Spleen (tissue), 13 donors: ENCODE measurements at places on chromosomes 1 and 21. TPM values are rescaled to one million over a fixed set of nuclear protein-coding genes. Genes with fewer than 3 reads are reported as not detected.

DNA sequence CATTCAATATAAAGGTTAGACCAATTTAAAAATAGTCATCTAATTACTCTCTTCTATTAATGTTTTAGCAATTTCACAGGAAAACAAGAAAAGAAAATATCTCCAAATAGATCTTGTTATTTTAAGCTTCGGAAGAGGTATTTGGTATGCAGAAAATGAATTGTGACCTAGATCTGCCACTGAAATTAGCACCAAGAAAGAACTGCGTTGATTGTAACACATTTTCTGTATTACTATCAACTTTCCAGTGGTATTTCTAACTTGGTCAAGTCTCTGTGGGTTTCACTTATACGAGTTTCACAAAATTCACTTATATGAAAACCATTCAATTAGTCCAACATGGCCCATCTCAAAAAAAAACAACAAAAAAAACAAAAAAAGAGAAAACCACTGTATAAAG, 11.8 kb downstream of the RSBN1 start:
- H3K27ac ChIP-seq, result no peak overlapping the region
- no peak for DNase-seq
- no peaks in the 10 kb centered on the region for H3K27me3 ChIP-seq
- H3K4me3 ChIP-seq, result no peak overlapping the region

DNA sequence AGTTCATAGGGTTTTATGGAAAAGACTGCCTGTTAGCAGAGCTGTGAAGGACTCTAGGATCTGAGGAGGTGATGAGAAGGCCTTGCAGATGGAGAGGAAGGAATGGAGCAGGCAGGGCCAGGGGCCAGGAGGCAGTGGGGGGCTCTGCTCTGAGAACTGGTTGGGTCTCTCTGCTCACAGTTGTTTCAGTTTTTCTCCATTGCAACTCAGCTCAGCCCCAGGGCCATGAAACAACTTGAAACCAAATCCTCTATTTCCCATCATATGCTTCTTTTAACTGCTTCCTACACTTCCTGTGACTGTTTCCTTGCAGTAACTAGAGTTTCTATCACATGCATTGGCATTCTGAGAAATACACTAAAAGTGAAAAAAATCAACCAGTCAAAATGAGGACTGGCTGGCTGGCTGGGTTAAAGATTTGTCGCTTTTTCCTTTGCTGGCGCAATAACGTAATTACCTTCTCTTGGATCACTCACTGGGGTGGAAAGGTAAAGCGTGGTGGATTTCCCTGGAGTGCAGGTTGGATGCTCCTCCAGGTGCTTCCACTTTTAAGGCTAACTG, 172.0 kb downstream of the CDC7 start:
- DNase-seq, result no peak
- no peaks in the 10 kb centered on the region for H3K4me1 ChIP-seq
- no peak overlapping the region for H3K4me3 ChIP-seq
- no peaks in the 10 kb centered on the region for H3K36me3 ChIP-seq
- no peaks in the 10 kb centered on the region for H3K27me3 ChIP-seq
- H3K27ac ChIP-seq, result no peak overlapping the region

DNA sequence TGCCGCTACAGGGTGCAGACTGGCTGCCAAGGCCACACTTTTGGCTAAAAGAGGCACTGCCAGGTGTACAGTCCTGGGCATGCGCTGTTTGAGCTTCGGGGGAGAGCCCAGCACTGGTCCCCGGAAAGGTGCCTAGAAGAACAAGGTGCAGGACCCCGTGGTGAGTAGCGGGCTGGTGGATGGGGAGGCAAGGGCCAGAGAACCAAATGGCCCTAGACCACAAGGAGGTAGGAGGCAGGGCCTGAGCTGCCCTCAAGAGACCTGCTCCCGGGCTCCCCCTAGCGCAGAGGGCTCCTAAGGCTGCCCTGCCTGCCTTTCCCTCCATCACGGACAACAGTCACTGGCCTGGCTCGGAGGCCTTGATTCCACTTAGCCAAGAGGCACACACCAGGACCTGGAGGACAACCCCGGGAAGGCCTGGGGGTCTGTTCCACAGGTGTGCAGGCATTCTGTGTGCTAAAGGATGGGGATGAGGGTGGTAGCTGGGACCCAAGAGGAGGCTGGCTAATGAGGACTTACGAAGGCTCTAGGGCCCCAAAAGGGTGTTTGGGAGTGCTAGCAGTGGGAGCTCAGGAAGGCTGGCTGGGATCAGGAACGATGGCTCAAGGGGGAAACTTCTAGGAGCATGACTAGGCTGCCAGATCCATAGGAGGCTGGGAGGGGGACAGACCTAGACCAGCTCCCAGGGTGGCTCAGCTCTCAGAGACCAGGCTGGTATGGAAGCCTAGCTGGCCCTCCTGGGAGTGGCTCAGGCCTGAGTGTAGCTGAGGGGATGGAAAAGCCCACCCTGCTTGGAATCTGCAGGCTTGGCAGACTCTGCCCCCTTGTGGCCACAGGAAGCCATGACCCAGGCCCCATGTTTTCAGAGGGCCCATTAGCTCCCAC, 742 bp downstream of the ARTN start:
- H3K27ac ChIP-seq, result no peak overlapping the region
- peak; percentile 87 for DNase-seq
- no peak overlapping the region for H3K4me3 ChIP-seq
- H3K4me1 ChIP-seq, result peaks cover 7% of the 10 kb centered on the region

DNA sequence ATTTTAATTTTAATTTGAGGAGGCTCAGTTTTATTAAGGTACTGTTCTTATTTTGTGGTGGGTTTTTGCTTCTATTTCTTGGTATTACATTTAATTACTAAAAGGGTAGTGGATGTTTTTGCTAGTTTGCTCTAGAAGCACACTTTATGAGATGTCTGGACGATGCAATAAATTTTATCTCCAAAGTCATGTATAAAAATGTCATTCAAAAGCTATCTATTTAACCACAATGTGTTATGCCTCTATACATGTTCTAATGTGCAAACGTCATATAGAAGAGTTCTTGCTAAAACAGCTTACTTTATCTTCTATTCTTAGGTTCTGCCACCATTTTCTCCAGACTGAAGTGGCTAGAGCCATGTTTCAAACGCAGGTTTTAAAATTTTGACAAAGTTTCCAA, 12.9 kb upstream of the MPC2 start:
- H3K36me3 ChIP-seq, result peaks cover 22% of the 10 kb centered on the region
- no peak overlapping the region for H3K27ac ChIP-seq
- H3K27me3 ChIP-seq, result no peaks in the 10 kb centered on the region
- no peak overlapping the region for H3K4me3 ChIP-seq

- no peak overlapping the region for H3K4me3 ChIP-seq
- peaks cover 16% of the 10 kb centered on the region for H3K36me3 ChIP-seq
- no peak for DNase-seq
- no peak overlapping the region for H3K27ac ChIP-seq
- no peaks in the 10 kb centered on the region for H3K4me1 ChIP-seq
Observed at GRCh38 chr1:228228601-228229074, 20.8 kb downstream of the OBSCN start.

DNA sequence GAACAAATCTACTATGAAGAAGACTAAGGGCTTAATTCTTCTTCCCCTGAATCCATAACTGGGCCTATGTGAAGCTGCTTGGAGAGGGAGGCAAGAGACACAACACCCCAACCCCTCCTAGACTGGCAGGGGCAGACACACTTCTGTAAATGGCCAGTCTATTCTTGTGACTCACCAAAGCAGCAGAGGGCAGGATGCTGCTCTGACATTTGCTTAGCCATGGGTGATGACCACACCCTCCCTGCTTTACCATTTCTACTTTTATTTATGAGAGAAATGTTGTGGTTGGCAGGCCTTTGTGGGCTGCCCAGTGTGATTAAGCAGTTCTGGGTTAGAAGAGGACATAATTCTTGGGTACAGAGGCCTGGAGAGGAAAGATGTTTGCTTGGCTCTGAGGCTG, 189.8 kb upstream of the DPYD start:
- DNase-seq, result no peak
- no peaks in the 10 kb centered on the region for H3K27me3 ChIP-seq
- no peak overlapping the region for H3K27ac ChIP-seq
- H3K4me3 ChIP-seq, result no peak overlapping the region
- no peaks in the 10 kb centered on the region for H3K36me3 ChIP-seq

DNA sequence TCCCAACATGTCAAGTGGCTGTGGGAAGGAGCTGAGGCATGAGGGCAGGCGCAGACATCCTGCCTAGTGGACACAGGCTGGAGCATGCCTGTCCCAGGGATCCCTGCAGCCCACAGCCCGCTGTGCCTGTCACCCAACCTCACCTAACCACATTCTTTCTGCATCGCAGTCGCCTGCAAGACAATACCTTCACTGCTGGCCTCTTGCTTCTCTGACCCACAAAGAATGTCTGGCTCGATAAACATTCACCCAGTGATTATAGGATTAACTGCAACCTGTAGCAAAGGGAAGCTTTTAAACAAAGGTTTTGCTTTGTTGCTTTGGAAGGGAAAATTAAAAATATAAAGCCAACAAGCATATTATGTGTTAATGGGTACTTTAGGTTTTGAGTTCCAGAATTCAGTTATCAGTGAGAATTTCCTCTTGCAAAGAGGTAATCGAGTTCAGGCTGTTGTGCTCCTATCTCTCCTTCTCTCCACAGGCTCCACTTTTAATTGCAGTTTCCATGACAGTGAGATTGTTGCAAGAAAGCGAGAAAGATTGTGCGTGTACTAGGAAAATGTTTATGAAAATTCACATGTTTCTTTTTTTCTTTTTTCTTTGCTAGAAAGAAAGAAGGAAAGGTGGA, 40.0 kb upstream of the ZNF648 start:
- no peak overlapping the region for H3K4me3 ChIP-seq
- H3K27me3 ChIP-seq, result no peaks in the 10 kb centered on the region
- H3K4me1 ChIP-seq, result no peaks in the 10 kb centered on the region
- H3K27ac ChIP-seq, result no peak overlapping the region

GRCh38 chr1:104235141-104235540, 485.4 kb downstream of the AMY1C start:
- no peak overlapping the region for H3K27ac ChIP-seq
- H3K27me3 ChIP-seq, result no peaks in the 10 kb centered on the region
- H3K4me1 ChIP-seq, result no peaks in the 10 kb centered on the region
- no peaks in the 10 kb centered on the region for H3K36me3 ChIP-seq

- H3K27ac ChIP-seq, result peak overlapping the region; percentile 70
- peaks cover 100% of the 10 kb centered on the region for H3K4me1 ChIP-seq
- no peak overlapping the region for H3K4me3 ChIP-seq
- peaks cover 27% of the 10 kb centered on the region for H3K36me3 ChIP-seq
- no peak for DNase-seq
- H3K27me3 ChIP-seq, result no peaks in the 10 kb centered on the region
Observed at GRCh38 chr1:27589841-27590426, 14.0 kb downstream of the AHDC1 start.

DNA sequence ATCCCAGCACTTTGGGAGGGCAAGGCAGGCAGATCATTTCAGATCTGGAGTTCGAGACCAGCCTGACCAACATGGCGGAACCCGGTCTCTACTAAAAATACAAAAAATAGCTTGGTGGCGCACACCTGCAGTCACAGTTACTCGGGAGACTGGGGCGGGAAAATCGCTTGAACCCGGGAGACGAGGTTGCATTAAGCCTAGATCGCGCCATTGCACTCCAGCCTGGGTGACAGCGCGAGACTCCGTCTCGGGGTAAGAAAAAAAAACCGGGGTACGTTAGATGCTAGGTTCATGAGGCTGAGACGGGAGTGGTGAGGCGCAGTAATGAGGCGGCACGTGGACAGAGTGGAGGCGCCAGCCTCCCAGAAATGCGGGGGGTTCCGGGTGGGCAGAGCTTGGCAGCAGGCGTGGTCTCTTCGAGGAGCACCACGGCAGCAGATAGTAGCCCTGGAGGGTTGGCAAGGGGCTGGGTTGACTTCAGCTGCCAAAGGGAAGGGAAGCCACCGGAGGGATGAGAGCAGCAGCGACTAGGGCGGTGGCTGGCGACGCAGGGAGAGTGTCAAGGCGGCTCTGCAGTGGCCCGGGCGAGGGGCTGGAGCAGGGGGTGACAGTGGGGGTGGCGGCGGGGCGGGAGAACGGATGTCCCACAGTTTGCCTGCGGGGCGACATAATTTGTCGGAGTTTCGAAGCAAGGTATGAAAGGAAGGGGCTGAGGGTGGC, 832 bp downstream of the MRPL20 start:
- H3K36me3 ChIP-seq, result peaks cover 44% of the 10 kb centered on the region
- H3K4me1 ChIP-seq, result peaks cover 43% of the 10 kb centered on the region
- peak overlapping the region; percentile 94 for H3K27ac ChIP-seq

DNA sequence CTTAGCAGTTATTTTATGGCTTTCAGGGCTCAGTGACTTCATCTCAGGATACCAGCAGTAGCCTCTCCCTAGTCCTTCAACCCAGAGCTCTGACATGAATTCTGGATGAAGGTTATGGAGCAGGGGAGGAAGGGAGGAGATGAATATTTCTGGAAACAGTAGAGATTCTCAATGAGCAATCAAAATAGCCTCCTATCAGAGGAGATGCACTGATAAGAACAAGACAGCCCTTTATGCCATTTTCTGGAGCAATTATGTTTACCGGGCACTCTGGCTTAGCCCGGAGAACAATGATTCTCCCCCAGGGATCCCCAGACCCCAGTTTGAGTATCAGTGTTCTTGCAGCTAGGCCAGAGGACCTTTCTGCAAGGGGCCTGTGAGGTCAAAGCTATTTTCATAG, 37.9 kb upstream of the EDARADD start:
- H3K4me3 ChIP-seq, result no peak overlapping the region
- no peaks in the 10 kb centered on the region for H3K4me1 ChIP-seq
- H3K27ac ChIP-seq, result no peak overlapping the region
- H3K27me3 ChIP-seq, result no peaks in the 10 kb centered on the region
- H3K36me3 ChIP-seq, result no peaks in the 10 kb centered on the region

The CCDC181 gene
- polyA plus RNA-seq, result not detected

The BTBD8 gene
- 0.55 TPM for polyA plus RNA-seq

The GPR161 gene
- polyA plus RNA-seq, result 1.1 TPM

The CHI3L1 gene
- 2.7 TPM for polyA plus RNA-seq

The TCEA3 gene
- polyA plus RNA-seq, result 11.0 TPM

The ERG gene
- 7.3 TPM for polyA plus RNA-seq

The A3GALT2 gene
- polyA plus RNA-seq, result not detected

The CFAP74 gene
- 0.18 TPM for polyA plus RNA-seq

The TMEM61 gene
- not detected for polyA plus RNA-seq

The FLG2 gene
- polyA plus RNA-seq, result not detected

The ASCL5 gene
- polyA plus RNA-seq, result 0.09 TPM

The MPZ gene
- polyA plus RNA-seq, result 9.4 TPM

The LCE2A gene
- polyA plus RNA-seq, result not detected

The NPPA gene
- 0.22 TPM for polyA plus RNA-seq

The TGFB2 gene
- polyA plus RNA-seq, result 0.65 TPM

The NHLH2 gene
- polyA plus RNA-seq, result not detected
